Astrocyte of the spinal cord (primary cell): ENCODE measurements at places on chromosomes 4 and X.
A peak's percentile ranks its signal among the peaks of the same experiment; 100 is the strongest.

DNA sequence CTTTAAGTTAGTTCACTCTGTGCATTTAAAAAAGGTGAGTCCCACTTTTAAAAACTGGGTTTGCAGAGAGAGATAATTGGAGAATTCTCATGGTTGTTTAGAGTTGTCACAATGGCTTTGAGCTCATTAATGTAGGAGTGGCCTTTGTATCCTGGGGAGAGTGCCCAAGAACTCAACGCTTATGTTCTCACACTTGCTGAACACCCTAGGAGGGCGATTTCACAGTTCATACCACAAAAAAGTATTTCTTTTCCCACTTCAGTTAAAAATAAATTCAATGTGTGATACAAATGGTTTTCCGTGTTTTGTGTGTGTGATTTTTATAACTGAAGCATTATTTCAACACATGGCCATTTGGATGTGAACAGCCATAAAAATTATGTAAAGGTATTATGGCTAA lies 8.4 kb downstream of the EMCN start:
- DNase-seq, result no peak

DNA sequence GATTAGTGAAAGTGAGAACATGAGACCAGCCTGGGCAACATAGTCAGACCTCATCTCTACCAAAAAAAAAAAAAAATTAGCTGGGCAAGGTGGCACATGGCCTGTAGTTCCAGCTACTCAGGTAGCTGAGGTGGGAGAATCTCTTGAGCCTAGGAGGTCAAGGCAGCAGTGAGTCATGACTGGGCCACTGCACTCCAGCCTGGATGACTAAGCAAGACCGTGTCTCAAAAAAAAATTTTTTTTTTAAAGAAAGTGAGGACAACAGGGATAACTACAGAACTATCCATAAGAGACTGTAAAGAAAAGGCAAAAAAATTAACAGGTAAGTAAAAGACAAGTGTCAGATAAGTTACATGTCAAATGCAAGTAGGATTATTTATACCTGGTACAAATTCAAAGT lies 13.5 kb upstream of the SPP1 start:
- DNase-seq, result peak; percentile 57

DNA sequence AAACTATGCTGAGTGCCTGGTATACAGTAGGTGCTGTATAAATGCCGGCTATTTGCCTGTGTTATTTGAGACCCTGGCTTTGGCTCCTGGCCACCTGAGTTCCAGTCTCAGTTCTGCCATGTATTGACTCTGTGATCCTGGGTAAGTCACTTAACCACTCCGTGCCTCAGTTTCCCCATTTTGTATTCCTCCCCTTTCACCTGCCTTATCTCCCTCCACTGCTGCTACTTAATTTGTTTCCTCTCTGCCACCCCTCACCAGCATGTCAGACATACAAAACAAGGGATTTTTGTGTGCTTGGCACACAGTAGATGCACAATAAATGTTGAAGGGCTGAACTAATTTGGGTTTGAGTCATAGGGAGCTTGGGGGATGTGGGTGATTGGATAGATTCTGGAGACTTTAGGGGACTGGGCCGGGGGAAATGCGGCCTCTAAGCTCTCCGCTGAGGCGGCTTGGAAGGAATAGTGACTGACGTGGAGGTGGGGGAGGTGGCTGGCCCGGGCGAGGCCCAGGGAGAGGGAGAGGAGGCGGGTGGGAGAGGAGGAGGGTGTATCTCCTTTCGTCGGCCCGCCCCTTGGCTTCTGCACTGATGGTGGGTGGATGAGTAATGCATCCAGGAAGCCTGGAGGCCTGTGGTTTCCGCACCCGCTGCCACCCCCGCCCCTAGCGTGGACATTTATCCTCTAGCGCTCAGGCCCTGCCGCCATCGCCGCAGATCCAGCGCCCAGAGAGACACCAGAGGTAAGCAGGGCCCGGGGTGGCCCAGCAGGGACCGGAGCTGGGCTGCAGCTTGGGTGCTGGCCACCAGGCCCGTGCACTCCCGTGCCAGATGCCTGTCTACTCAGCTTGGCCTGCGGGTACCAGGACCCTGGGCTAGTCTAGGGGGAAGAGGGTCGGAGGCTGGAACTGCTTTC lies at the start of gene TIMP1:
TIMP1 (plus strand) TSS at position 706 of the 917 bp plus-strand sequence. CDS start 980 bp downstream, outside the sequence.
- peak; percentile 92 for DNase-seq

DNA sequence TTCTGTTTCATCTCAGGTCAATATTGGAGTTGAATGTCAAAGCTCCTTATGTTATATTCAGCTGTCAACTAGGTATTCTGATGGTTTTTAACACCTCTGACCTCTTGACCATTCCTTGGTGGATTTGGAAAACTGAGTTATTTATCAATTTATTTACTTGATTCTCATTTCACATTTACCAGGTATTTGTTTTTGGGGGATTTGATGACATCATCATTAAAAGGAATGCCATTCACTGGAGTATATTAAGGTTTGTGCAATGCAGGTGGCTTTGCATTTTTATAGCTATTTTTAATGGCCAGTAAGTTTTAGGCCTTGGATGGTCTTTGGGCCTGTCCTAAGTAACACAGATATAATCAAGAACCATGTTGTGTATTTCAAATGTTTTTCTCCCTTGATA lies 67.2 kb downstream of the TSPAN7 start:
- DNase-seq, result no peak

- no peak for DNase-seq
Observed at GRCh38 chr4:164989471-164989870, 12.0 kb upstream of the TRIM61 start.

- DNase-seq, result no peak
Observed at GRCh38 chr4:155789391-155789790, 30.6 kb downstream of the GUCY1B1 start.
